Adrenal gland (tissue), 19 donors: ENCODE measurements at places on chromosomes 6 and 20. TPM values are rescaled to one million over a fixed set of nuclear protein-coding genes. Genes with fewer than 3 reads are reported as not detected.

- no peak for DNase-seq
These were observed 198.8 kb upstream of the OPRM1 start for GRCh38 chr6:153840039-153840850.

GRCh38 chr6:28658475-28659249 is 133.0 kb downstream of the GPX5 start:
- no peak for DNase-seq

- no peak for DNase-seq
These were observed 112.0 kb downstream of the ZMYND8 start for GRCh38 chr20:47244451-47244850.

Gene OPN5
- not detected for total RNA-seq

Gene PNPLA1
- 0.28 TPM for total RNA-seq
